NCI-H2081 (cell line): ENCODE measurements at places on chromosomes 7 and 10.
A peak's percentile ranks its signal among the peaks of the same experiment; 100 is the strongest.

- peak; percentile 64 for DNase-seq
Measured at GRCh38 chr7:108613147-108613948, 43.7 kb downstream of the DNAJB9 start.

DNA sequence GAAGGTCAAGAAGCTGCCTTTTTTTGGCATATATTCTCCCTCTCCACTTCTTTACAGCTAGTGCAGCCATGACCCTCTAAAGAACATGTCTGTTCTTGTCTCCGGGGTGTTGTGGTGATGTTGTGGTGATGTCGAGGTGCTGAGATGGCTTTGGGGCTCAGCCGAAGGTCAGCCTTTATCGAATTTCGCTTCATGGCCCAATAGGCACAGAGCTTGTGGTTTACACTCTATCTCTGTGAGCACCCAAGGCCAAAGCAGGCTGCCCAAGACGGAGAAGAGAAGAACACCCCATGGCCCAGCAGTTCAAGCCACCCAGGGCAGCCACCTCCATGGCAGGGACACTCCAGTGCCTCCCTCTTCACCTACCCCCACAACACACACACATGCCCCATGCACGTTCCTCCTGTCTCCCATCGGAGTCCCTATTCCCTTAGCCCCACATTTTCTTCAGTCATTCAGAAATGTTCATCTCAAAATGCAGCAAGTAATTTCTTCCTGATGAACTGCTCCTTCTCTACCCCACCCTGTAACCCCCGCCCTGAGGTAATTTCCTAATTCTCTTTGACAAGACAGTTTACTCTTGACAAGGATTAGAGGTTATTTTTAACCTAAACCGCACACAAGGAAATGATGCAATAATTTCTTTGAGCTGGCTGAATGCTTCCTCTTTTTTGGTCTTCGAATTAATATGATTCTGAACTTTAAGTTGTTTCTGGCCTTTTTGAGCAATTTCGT is 18.6 kb upstream of the ADRB1 start:
- DNase-seq: no peak

DNA sequence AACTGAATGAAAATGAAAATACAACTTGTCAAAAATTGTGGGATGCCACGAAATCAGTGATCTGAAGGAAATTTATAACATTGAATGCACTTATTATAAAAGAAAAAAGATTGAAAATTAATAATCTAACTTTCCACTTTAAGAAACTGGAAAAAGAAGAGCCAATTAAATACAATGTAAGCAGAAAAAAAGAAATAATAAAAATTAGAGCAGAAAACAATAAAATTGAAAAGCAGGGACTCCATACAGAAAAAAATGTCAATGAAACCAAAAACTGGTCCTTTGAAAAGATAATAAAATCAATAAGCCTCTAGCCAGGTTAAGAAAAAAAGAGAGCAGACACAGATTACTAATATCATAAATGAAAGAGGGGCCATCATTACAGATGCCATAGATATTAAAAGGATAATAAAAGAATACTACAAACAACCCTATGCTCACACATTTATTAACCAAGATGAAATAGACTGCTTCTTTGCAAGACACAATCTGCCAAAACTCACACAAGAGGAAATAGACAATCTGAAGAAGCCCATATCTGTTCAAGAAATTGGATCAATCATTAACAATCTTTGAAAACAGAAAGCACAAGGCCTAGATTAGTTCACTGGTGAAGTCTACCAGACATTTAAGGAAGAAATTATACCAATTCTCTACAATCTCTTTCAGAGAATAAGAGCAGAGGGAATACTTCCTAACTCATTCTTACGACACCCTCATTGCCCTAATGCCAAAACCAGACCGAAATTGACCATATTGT is 233.8 kb upstream of the NEBL start:
- no peak for DNase-seq

GRCh38 chr10:20105931-20106330 is 289.7 kb downstream of the PLXDC2 start:
- DNase-seq: no peak

DNA sequence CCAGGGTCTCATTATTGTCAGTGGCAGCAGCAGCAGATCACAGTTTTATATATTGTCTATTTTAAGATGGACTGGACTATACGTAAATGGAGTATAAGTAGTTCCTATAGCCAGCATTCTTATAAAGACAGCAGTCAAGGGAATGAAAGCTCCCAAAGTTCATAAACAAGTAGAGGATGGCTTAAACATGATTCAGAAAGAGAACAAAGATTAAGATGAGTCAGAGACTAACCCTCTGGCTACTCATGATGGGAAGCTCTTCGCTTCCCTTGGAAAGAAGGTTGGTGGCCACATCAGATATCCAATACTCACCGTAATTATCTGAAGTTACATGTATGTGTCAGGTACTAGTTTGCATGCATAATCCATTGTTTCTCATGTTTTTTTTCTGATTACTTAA is 277.0 kb downstream of the INHBA start:
- DNase-seq: no peak

DNA sequence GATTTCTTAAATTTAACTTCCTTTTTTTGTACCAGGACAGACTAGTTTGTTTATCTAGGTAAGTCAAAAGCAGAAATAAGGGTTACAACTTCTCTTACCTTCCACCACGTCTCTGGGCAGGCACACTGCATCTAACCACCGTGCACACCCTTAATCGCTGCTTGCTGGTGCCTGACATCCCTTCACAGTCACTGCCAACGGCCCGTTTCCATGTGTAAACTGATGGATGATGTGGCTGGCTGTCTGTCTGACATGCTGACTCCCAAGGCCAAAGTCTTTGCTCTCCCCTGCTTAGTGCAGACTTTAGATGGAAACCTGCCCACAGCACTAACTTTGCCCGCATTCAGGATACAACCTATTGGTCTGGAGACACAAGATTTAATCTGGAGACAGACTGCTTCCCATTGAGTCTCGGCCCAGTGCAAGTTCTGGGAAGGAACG is 1.1 kb downstream of the TMEM273 start:
- DNase-seq: no peak

GRCh38 chr10:117248750-117249465 is 8.0 kb downstream of the SLC18A2 start:
- DNase-seq: no peak

GRCh38 chr7:30104157-30104556 is 30.6 kb upstream of the MTURN start:
- DNase-seq: no peak

DNA sequence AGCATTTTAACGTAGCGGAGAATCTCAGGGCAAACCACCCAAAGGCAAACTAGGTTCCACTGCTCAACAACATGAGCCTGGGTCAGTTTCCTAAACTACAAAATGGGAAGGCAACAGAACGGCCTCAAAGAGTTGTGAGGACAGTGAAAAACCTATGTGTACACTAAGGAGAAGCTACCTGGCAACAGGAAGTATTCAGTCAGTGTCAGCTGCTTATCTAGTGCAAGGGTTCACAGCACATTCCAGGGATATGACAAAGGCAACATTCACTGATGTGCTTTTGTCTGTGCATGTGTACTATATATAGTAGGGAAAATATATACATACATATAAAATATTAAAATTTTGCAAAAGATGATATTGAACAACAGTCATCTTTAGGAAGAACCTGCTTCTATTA is 17.2 kb downstream of the NUDCD3 start:
- no peak for DNase-seq
